ENCODE measurements at places on chromosomes 16 and 17. TPM values are rescaled to one million over a fixed set of nuclear protein-coding genes. Genes with fewer than 3 reads are reported as not detected.

- no peak for DNase-seq
These were observed 20.4 kb upstream of the WDR45B start for GRCh38 chr17:82668631-82669099.

QPRT gene
- polyA plus RNA-seq, result 51.8 TPM

- no peak for DNase-seq
These were observed 183.4 kb downstream of the ZNF18 start for GRCh38 chr17:11813871-11814270.

GRCh38 chr16:9568261-9568660, 476.8 kb downstream of the HAPSTR1 start:
- no peak for DNase-seq

- peak; percentile 6 for DNase-seq
These were observed 8.3 kb downstream of the TAT start for GRCh38 chr16:71568551-71568950.

KIF2B gene
- not detected for polyA plus RNA-seq

- DNase-seq, result no peak
These were observed 224.4 kb downstream of the PRKCA start for GRCh38 chr17:66526827-66527226.

PIRT gene
- polyA plus RNA-seq, result 0.17 TPM

DNA sequence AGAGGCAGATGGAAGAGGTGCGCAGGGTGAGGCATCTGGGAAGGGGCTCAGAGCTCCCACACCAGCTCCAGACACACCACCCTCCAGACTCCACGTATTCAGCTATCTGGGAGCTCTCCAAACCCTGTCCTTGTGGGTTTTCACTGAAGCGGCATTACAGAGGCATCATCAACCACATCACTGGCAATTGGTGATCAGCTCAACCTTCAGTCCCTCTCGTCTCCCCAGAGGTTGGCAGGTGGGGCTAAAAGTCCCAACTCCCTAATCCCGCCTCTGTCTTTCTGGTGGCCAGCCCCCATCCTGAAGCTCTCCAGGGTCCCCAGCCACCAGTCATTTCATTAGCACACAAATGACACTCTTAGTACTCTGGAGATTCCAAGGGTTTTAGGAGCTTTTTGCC, 123.9 kb downstream of the KCNJ12 start:
- no peak for DNase-seq

GRCh38 chr17:27553019-27553511, 77.9 kb upstream of the LGALS9 start:
- no peak for DNase-seq

GRCh38 chr16:54954220-54954619, 23.6 kb downstream of the IRX5 start:
- no peak for DNase-seq

DNA sequence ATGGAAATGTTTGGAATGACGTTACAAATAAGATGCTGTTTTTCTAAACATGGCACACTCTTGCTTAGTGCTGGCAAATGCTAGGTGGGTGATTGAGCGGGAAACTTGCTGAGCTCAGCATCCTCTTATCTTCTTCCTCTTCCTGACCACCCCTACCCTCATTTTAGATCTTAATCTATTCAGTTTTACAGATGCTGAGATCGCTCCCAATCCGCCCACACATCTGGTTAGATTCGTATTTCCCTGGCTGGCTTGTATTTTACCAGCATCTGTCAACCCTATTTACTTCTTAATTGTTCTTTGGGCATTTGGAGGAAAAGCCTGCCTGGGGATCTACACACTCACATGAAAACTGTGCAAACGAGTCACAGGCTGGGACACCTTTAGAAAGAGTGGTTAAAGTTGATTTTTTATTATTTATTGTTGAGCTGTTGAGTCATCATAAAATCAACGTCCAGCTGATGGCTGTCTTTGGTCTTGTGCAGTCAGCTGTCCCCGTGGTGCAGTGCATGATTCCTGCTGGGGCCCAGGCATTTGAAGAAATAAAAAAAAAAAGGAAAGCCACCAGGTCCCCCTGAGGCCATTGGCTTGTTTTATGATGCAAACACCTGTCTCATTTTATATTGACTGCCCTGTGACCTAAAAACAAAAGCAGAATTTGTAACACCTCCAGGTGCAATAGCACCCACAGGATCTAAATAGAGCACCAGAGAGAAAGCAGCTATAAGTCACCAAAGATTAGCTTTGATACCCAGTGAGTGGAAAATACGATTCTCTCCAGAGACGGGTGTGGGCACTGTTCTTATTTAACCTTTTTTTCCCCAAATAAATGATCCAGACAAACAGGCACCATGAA, 258.6 kb downstream of the HS3ST3B1 start:
- DNase-seq, result no peak

HBZ gene
- polyA plus RNA-seq, result 5.5 TPM

Data from muscle of back (tissue), 13 donors.